ENCODE measurements at places on chromosomes 7 and 10. TPM values are rescaled to one million over a fixed set of nuclear protein-coding genes. Genes with fewer than 3 reads are reported as not detected.
A peak's percentile ranks its signal among the peaks of the same experiment; 100 is the strongest.

- DNase-seq = peak; percentile 37
Measured at GRCh38 chr10:70590655-70591416, 11.7 kb downstream of the PRF1 start.

The SCIN gene
- total RNA-seq = 141 TPM

The C7orf57 gene
- total RNA-seq = 0.63 TPM

The PON3 gene
- 1.6 TPM for total RNA-seq

DNA sequence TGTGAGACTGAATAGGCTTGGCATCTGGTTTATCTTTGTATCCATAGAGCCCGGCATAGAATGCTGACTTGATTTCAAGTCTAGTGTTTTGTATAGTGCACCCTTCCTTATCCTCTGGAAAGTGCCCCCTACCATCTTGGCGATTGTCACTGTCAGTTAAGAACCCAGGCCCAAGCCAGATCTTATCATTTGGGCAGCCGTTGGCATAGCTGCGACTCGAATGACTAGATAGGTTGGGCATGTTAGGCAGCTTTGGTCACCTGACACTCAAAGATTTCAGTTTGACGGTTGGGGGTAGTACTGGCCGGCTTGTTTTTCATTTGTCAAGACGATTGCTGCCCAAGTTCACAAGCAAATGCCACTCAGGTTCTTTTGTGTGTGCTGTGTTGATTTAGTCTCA is 6.6 kb downstream of the NIPSNAP2 start:
- DNase-seq = no peak

DNA sequence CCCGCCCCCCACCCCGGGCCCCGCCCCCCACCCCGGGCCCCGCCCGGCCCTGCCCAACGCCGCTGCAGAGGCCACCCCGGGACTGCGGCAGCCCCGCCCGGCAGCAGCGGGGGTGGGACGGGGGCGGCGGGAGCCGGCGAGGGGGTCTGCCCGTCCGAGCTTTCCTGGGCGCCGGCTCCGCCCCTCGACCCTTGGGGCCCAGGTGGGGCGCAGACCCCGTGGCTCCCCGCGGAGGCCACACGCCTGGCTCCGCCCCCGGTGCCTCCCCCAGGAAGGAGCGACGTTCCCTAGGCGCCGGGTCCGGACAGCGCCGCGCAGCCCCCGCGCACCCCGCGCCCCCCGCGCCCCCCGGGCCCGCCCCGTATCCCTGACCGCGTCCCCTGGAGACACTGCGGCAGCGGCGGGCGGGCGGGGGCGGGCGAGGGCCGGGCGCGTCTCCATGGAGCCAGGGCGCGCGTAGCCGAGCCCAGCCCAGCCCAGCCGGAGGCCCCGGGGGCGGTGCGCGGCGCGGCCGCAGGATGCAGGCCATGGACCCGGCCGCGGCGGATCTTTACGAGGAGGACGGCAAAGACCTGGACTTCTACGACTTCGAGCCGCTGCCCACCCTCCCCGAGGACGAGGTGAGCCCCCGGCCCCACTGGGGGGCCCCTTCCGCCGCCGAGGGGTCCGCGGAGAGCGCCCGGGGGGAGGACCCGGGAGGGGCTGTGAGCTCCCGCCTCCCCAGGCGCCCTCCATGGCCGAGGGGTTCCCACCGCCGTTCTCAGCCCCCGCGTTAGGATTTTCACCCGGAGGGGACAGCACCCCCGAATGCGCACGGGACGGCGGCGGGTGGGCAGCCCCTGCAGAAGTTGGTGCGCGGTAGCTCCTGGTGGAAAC is at the start of gene KNDC1:
Gene KNDC1, plus strand, starts transcription at position 270 of the 876 bp plus-strand sequence. Its CDS starts 249 bp downstream, at position 519.
- peak; percentile 84 for DNase-seq

Data from kidney (tissue), 22 donors.